ENCODE measurements at places on chromosomes 7 and 10. TPM values are rescaled to one million over a fixed set of nuclear protein-coding genes. Genes with fewer than 3 reads are reported as not detected.

CALY gene
- polyA plus RNA-seq: not detected

CLRN3 gene
- 56.2 TPM for polyA plus RNA-seq

ZNF804B gene
- polyA plus RNA-seq: not detected

TFR2 gene
- not detected for polyA plus RNA-seq

EGFR gene
- 10.7 TPM for polyA plus RNA-seq

ELN gene
- polyA plus RNA-seq: 2.5 TPM

MYL7 gene
- polyA plus RNA-seq: 7.2 TPM

POM121C gene
- polyA plus RNA-seq: 6.9 TPM

PTN gene
- polyA plus RNA-seq: 5.4 TPM

RNF133 gene
- not detected for polyA plus RNA-seq

VSTM2A gene
- not detected for polyA plus RNA-seq

CAMK2G gene
- 14.4 TPM for polyA plus RNA-seq

AKR1C2 gene
- polyA plus RNA-seq: 52.3 TPM

TMEM213 gene
- polyA plus RNA-seq: 0.01 TPM

ZMIZ1 gene
- 17.4 TPM for polyA plus RNA-seq

NUDT1 gene
- 30.0 TPM for polyA plus RNA-seq
